MCF 10A (cell line): ENCODE measurements at places on chromosomes 6 and 20. TPM values are rescaled to one million over a fixed set of nuclear protein-coding genes. Genes with fewer than 3 reads are reported as not detected.
A peak's percentile ranks its signal among the peaks of the same experiment; 100 is the strongest.

DNA sequence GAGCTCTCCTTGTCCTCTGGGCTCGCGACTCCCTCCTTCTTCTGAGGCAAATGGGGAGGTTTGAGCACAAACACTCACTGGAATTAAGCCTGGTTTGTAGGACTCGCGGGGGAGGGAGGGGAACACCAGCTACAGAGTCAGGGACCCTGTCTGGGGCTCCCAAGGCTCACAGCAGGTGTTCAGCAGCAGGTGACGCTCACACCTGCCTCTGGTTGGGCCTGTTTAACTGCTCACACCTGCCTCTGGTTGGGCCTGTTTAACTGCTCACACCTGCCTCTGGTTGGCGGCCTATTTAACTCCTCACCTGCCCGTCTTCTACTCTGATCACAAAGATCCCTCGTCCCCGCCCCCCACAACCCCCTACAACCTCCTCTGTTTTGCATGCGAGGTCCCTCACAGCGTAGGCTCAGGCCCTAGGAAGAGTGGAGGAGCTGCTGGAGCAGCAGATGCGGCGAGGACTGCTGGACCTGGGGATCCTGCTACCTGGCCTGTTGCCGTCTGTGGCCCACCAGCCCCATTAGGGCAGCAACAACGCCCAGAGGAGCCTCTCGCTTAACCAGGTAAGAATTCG is 181.9 kb downstream of the ERMARD start:
- peaks cover 35% of the 10 kb centered on the region for H3K27me3 ChIP-seq
- H3K4me3 ChIP-seq: no peak overlapping the region
- H3K27ac ChIP-seq: no peak overlapping the region
- H3K36me3 ChIP-seq: no peaks in the 10 kb centered on the region

- H3K27me3 ChIP-seq: no peaks in the 10 kb centered on the region
- no peak overlapping the region for H3K27ac ChIP-seq
- H3K4me1 ChIP-seq: peaks cover 26% of the 10 kb centered on the region
- no peak overlapping the region for H3K4me3 ChIP-seq
- no peak for DNase-seq
Observed at GRCh38 chr6:15320693-15321092, 74.8 kb downstream of the JARID2 start.

- H3K36me3 ChIP-seq: no peaks in the 10 kb centered on the region
- DNase-seq: no peak
- H3K4me1 ChIP-seq: no peaks in the 10 kb centered on the region
- H3K4me3 ChIP-seq: no peak overlapping the region
- H3K27ac ChIP-seq: no peak overlapping the region
Observed at GRCh38 chr20:40459299-40459698, 229.7 kb downstream of the MAFB start.

DNA sequence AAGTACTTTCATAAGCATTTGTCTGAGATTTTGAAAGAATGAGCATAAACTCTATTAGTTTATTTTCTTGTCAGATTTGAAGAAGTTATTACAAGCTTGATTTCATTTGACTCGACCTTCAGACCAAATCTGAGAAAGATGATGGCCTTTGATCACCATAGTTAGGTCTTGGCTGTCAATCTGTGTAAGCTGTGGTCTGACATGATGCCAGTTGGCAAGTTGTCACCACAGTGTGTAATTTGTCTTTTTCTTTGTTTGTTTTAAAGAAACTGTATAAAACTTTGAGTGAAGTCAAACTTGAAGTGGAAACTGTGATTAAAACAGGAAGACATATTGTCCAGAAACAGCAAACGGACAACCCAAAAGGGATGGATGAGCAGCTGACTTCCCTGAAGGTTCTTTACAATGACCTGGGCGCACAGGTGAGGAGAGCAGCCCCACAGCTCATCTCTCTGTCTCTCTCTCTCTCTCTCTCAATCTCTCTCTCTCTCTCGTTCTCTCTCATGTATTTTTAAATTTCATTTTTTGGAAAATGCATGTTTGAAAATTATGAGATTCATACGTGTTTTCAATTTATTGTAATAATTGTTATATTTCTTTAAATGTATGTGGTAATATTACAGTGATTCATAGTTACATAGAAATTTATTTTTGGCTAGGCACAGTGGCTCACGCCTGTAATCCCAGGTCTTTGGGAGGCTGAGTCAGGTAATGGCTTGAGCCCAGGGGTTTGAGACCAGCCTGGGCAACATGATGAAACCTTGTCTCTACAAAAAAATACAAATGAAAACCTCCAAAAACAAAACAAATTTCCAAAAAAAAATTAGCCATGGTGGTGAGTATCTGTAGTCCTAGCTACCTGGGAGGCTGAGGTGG is 208.1 kb downstream of the UTRN start:
- no peaks in the 10 kb centered on the region for H3K27me3 ChIP-seq
- H3K4me3 ChIP-seq: no peak overlapping the region
- no peak overlapping the region for H3K27ac ChIP-seq
- H3K36me3 ChIP-seq: peaks cover 59% of the 10 kb centered on the region

The PSORS1C2 gene
- not detected in 2 replicates for total RNA-seq

The MEI4 gene
- total RNA-seq: not detected in 2 replicates

GRCh38 chr6:148435386-148435785 is 92.7 kb downstream of the SASH1 start:
- H3K27me3 ChIP-seq: no peaks in the 10 kb centered on the region
- no peak for DNase-seq
- no peak overlapping the region for H3K4me3 ChIP-seq
- peak overlapping the region; percentile 71 for H3K27ac ChIP-seq
- no peaks in the 10 kb centered on the region for H3K36me3 ChIP-seq

- no peaks in the 10 kb centered on the region for H3K4me1 ChIP-seq
- H3K36me3 ChIP-seq: no peaks in the 10 kb centered on the region
- no peak overlapping the region for H3K27ac ChIP-seq
- H3K27me3 ChIP-seq: no peaks in the 10 kb centered on the region
- no peak overlapping the region for H3K4me3 ChIP-seq
- DNase-seq: no peak
Observed at GRCh38 chr6:111517965-111518364, 34.9 kb upstream of the REV3L start.

- peaks cover 12% of the 10 kb centered on the region for H3K4me1 ChIP-seq
- no peaks in the 10 kb centered on the region for H3K27me3 ChIP-seq
- no peak overlapping the region for H3K27ac ChIP-seq
- H3K4me3 ChIP-seq: no peak overlapping the region
- no peaks in the 10 kb centered on the region for H3K36me3 ChIP-seq
Observed at GRCh38 chr6:56833127-56833791, 121.6 kb upstream of the BEND6 start.

GRCh38 chr6:42715871-42716270 is 6.5 kb downstream of the PRPH2 start:
- peaks cover 6% of the 10 kb centered on the region for H3K4me1 ChIP-seq
- H3K4me3 ChIP-seq: no peak overlapping the region
- no peak for DNase-seq
- H3K27me3 ChIP-seq: peaks cover 7% of the 10 kb centered on the region

The PNLDC1 gene
- total RNA-seq: not detected in 2 replicates

The C4A gene
- 7.7 and 16.2 TPM in 2 replicates for total RNA-seq

GRCh38 chr6:112429226-112429625 is 82.1 kb downstream of the RFPL4B start:
- no peaks in the 10 kb centered on the region for H3K4me1 ChIP-seq
- H3K36me3 ChIP-seq: no peaks in the 10 kb centered on the region
- H3K4me3 ChIP-seq: no peak overlapping the region
- no peaks in the 10 kb centered on the region for H3K27me3 ChIP-seq
- peak; percentile 10 for DNase-seq

GRCh38 chr20:58706975-58707681 is 14.5 kb downstream of the NPEPL1 start:
- H3K27me3 ChIP-seq: no peaks in the 10 kb centered on the region
- no peaks in the 10 kb centered on the region for H3K4me1 ChIP-seq
- no peak for DNase-seq

- DNase-seq: peak; percentile 22
- H3K4me3 ChIP-seq: no peak overlapping the region
- H3K27me3 ChIP-seq: no peaks in the 10 kb centered on the region
- H3K4me1 ChIP-seq: no peaks in the 10 kb centered on the region
Observed at GRCh38 chr6:45514454-45515230, 136.9 kb upstream of the SUPT3H start.

GRCh38 chr6:47059216-47059885 is 17.2 kb upstream of the ADGRF1 start:
- H3K36me3 ChIP-seq: no peaks in the 10 kb centered on the region
- H3K4me1 ChIP-seq: peaks cover 28% of the 10 kb centered on the region
- peak overlapping the region; percentile 52 for H3K27ac ChIP-seq
- H3K4me3 ChIP-seq: no peak overlapping the region

The DEF6 gene
- 17.8 and 23.1 TPM in 2 replicates for total RNA-seq

DNA sequence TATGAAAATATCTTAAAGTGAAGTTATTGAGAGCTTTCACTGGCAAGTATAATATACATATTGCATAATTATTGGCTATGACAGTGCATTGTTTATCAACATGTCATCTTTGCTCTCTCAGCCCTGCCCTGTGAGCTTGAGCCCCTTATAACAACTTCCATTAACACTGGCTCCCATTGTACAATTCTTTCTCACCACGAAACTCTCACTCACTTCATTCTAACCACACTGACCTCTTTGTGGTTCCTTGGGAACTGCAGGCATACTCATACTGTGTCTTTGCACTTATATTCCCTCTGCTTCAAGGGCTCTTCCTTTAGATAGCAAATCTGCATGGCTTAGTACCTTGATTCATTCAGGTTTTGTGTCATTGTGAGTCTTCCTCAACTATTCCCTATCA is 411.8 kb downstream of the CDKAL1 start:
- no peak overlapping the region for H3K4me3 ChIP-seq
- H3K27ac ChIP-seq: no peak overlapping the region
- no peaks in the 10 kb centered on the region for H3K36me3 ChIP-seq
- no peaks in the 10 kb centered on the region for H3K27me3 ChIP-seq
- peak; percentile 4 for DNase-seq
- peaks cover 5% of the 10 kb centered on the region for H3K4me1 ChIP-seq

GRCh38 chr6:109238396-109238795 is 143.1 kb downstream of the CEP57L1 start:
- no peak overlapping the region for H3K4me3 ChIP-seq
- H3K36me3 ChIP-seq: no peaks in the 10 kb centered on the region
- no peaks in the 10 kb centered on the region for H3K27me3 ChIP-seq
- peak; percentile 64 for DNase-seq

- peaks cover 34% of the 10 kb centered on the region for H3K4me1 ChIP-seq
- peak overlapping the region; percentile 94 for H3K27ac ChIP-seq
- no peaks in the 10 kb centered on the region for H3K27me3 ChIP-seq
- DNase-seq: peak; percentile 87
- peak overlapping the region; percentile 87 for H3K4me3 ChIP-seq
- H3K36me3 ChIP-seq: peaks cover 17% of the 10 kb centered on the region
Observed at GRCh38 chr6:82364087-82365015, 734 bp downstream of the TPBG start.

The RARS2 gene
- total RNA-seq: 29.9 and 31.0 TPM in 2 replicates

GRCh38 chr20:36604952-36605398 is 604 bp upstream of the RAB5IF start:
- peak; percentile 26 for DNase-seq
- H3K27ac ChIP-seq: peak overlapping the region; percentile 98
- H3K4me3 ChIP-seq: peak overlapping the region; percentile 99
- H3K36me3 ChIP-seq: peaks cover 26% of the 10 kb centered on the region
- H3K4me1 ChIP-seq: peaks cover 4% of the 10 kb centered on the region

The SPAG4 gene
- 0.96 and 1.6 TPM in 2 replicates for total RNA-seq

The PRRT1 gene
- total RNA-seq: 0.17 and 0.19 TPM in 2 replicates

DNA sequence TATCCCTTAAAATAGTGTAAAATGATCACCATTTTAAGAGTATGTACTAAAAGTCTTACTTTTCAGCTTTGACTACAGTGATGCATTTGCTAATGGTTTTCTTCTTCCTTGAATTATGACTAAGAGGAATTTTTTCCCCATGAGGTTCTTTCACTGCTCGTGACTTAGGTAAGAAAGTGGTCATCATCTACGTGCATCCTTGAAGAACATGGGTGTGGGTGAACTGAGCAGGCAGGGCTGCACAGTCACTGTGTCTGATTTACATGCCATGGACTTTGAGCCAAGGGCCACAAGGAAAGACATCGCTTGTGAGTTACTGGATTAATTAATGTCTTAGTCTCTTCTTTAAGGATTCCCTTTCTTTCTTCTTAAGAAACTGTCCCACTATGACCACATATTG is 33.3 kb downstream of the NQO2 start:
- no peak overlapping the region for H3K27ac ChIP-seq
- H3K4me3 ChIP-seq: no peak overlapping the region
- peaks cover 5% of the 10 kb centered on the region for H3K36me3 ChIP-seq
- H3K4me1 ChIP-seq: no peaks in the 10 kb centered on the region
- DNase-seq: no peak

The DUSP15 gene
- total RNA-seq: not detected in 2 replicates

GRCh38 chr20:57007171-57007540 is 259.3 kb downstream of the BMP7 start:
- no peaks in the 10 kb centered on the region for H3K36me3 ChIP-seq
- no peak for DNase-seq

DNA sequence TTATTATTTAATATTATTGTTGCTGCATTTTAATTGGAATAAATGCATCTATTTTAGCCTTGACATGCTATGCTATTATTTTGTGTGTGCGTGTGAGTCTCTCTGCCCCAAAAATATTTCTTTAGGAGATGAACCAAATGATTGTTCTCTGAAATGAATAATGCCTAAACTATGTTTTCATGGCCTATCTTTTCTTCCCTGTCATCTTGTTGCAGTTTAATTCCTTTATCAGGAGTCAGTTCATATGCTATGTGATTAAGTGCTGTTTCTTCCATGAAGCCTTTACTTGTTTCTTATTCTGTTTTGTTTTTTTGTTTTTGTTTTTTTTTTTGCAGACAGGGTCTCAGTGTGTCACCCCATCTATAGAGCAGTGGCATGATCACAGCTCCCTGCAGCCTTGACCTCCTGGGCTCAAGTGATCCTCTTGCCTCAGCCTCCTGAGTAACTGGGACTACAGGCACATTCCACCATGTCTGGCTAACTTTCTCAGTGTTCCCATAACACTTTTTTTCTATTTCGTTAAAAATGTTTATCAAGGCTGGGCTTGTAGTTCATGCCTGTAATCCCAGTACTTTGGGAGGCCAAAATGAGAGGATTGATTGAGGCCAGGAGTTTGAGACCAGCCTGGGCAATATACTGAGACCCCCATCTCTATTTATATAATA is 25.7 kb downstream of the TPX2 start:
- H3K4me1 ChIP-seq: peaks cover 3% of the 10 kb centered on the region
- H3K4me3 ChIP-seq: no peak overlapping the region
- H3K27ac ChIP-seq: peak overlapping the region; percentile 44
- peaks cover 14% of the 10 kb centered on the region for H3K36me3 ChIP-seq

- H3K4me1 ChIP-seq: no peaks in the 10 kb centered on the region
- H3K36me3 ChIP-seq: no peaks in the 10 kb centered on the region
- H3K4me3 ChIP-seq: no peak overlapping the region
- H3K27ac ChIP-seq: no peak overlapping the region
Observed at GRCh38 chr6:33172688-33173534, 19.4 kb downstream of the COL11A2 start.

The RRAGD gene
- 0.33 and 0.49 TPM in 2 replicates for total RNA-seq

GRCh38 chr20:36268440-36269342 is 32.4 kb downstream of the AAR2 start:
- no peak overlapping the region for H3K27ac ChIP-seq
- no peak overlapping the region for H3K4me3 ChIP-seq

The PRELID3B gene
- total RNA-seq: 180 and 197 TPM in 2 replicates

GRCh38 chr6:24933266-24933665 is 2.5 kb downstream of the RIPOR2 start:
- H3K36me3 ChIP-seq: no peaks in the 10 kb centered on the region
- DNase-seq: no peak
- H3K27me3 ChIP-seq: no peaks in the 10 kb centered on the region
